ENCODE measurements at places on chromosomes 1 and 21.

GRCh38 chr1:179599623-179600249 lies 8.1 kb downstream of the TDRD5 start:
- DNase-seq, result peak; percentile 33

GRCh38 chr1:101043776-101044175 lies 18.2 kb upstream of the DPH5 start:
- DNase-seq, result no peak

GRCh38 chr1:234541286-234541975 lies 62.5 kb upstream of the TARBP1 start:
- DNase-seq, result no peak

GRCh38 chr1:39563669-39564068 lies 12.9 kb downstream of the PABPC4 start:
- DNase-seq, result no peak

All from suppressor macrophage treated with lipopolysaccharide for 1 hour (primary cell).